ENCODE measurements at places on chromosomes 13 and 19. TPM values are rescaled to one million over a fixed set of nuclear protein-coding genes. Genes with fewer than 3 reads are reported as not detected.

SLC25A15 gene
- 7.9 TPM for total RNA-seq

KIR2DL1 gene
- total RNA-seq: not detected

C1QTNF9B gene
- total RNA-seq: not detected

- H3K27me3 ChIP-seq: no peaks in the 10 kb centered on the region
- H3K36me3 ChIP-seq: peaks cover 19% of the 10 kb centered on the region
- DNase-seq: no peak
- H3K27ac ChIP-seq: peak overlapping the region; percentile 62
- peak overlapping the region; percentile 42 for H3K4me3 ChIP-seq
- peaks cover 16% of the 10 kb centered on the region for H3K4me1 ChIP-seq
Observed at GRCh38 chr19:4456843-4457653, 546 bp downstream of the UBXN6 start.

DNA sequence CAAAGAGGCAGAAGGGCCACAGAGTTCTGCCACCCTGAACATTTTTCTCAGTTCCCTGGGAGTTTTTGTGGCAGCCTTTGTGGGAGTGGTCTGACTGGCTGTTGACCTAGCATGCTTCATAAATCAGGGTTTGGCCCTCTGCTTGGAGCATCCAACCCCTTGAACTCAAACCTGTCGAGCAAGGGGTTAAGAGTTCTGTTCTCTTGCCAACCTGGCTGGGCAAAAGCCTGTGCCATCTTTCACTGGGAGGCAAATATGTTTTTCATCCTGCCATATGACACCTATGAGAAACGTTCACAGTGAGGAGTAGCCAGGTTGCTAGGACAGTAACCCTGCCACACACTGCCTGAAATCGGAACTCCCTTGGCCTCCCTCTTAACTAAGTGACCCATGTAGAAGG is 7.7 kb upstream of the TEX26 start:
- H3K36me3 ChIP-seq: no peaks in the 10 kb centered on the region
- H3K4me1 ChIP-seq: no peaks in the 10 kb centered on the region
- H3K27me3 ChIP-seq: no peaks in the 10 kb centered on the region
- H3K4me3 ChIP-seq: no peak overlapping the region
- DNase-seq: no peak
- no peak overlapping the region for H3K27ac ChIP-seq

- H3K36me3 ChIP-seq: no peaks in the 10 kb centered on the region
- no peak overlapping the region for H3K4me3 ChIP-seq
- H3K27me3 ChIP-seq: no peaks in the 10 kb centered on the region
- H3K27ac ChIP-seq: no peak overlapping the region
- H3K4me1 ChIP-seq: peaks cover 92% of the 10 kb centered on the region
- DNase-seq: no peak
Observed at GRCh38 chr19:29966588-29967249, 24.7 kb downstream of the URI1 start.

- H3K27me3 ChIP-seq: no peaks in the 10 kb centered on the region
- no peak for DNase-seq
- no peaks in the 10 kb centered on the region for H3K36me3 ChIP-seq
- no peaks in the 10 kb centered on the region for H3K4me1 ChIP-seq
- H3K27ac ChIP-seq: no peak overlapping the region
Observed at GRCh38 chr13:44874886-44875630, 114.2 kb downstream of the NUFIP1 start.

DNA sequence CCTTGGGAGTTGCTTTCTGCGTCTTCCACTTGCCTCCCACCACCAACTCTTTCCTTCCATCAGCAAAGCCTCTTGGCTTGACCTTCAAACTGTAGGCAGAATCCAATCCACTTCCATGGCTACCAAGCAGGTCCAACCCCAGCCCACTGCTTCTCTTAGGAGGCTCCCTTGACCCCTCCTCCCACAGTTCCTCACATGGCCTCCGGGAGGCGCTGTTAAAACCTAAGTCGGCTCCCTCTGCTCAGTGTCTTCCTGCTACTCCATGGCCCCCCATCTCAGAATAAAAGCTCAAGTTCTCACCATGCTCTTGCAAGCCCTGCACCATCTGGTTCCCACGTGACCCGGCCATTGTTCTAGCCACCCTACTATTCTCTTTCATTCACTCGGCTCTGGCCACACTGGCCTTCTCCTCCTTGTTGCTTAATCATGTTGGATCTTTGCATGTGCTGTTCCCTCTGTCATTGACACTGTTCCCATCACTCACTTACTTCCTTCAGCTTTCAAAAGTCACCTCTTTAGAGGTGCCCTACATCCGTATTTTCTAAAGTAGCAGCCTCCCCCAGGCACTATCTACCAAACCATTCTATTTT is 7.5 kb downstream of the IZUMO2 start:
- H3K4me3 ChIP-seq: no peak overlapping the region
- no peaks in the 10 kb centered on the region for H3K27me3 ChIP-seq
- H3K27ac ChIP-seq: no peak overlapping the region

Data from CD4-positive, alpha-beta memory T cell (primary cell).